CD4-positive, alpha-beta memory T cell (primary cell): ENCODE measurements at places on chromosomes 7 and 10. TPM values are rescaled to one million over a fixed set of nuclear protein-coding genes. Genes with fewer than 3 reads are reported as not detected.

Gene HYAL4
- polyA plus RNA-seq, result not detected

Gene TAS2R4
- polyA plus RNA-seq, result not detected

- no peaks in the 10 kb centered on the region for H3K36me3 ChIP-seq
- H3K4me1 ChIP-seq, result no peaks in the 10 kb centered on the region
- H3K27me3 ChIP-seq, result no peaks in the 10 kb centered on the region
Observed at GRCh38 chr10:36542493-36542892, 582.9 kb upstream of the ANKRD30A start.

DNA sequence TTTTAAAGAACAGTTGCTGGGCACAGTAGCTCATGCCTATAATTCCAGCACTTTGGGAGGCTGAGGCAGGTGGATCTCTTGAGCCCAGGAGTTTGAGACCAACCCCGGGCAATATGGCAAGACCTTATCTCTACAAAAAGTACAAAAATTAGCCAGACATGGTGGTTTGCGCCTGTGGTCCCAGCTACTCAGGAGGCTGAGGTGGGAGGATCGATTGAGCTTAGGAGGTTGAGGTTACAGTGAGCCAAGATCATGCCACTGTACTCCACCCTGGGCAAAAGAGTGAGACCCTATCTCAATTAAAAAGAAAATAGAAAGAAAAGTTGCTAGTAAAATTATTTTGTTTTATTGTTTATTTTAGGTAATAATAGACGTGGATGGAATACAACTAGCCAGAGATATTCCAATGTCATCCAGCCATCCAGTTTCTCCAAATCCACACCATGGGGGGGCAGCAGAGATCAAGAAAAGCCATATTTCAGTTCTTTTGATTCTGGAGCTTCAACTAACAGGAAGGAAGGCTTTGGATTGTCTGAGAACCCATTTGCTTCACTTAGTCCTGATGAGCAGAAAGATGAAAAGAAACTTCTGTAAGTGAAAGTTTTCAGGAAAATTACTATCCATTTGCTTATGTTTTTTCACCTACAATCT lies 3.0 kb downstream of the NUP42 start:
- H3K4me1 ChIP-seq, result peaks cover 38% of the 10 kb centered on the region
- H3K27ac ChIP-seq, result no peak overlapping the region
- no peaks in the 10 kb centered on the region for H3K27me3 ChIP-seq
- H3K4me3 ChIP-seq, result no peak overlapping the region
